Right atrium auricular region (tissue), 2 donors: ENCODE measurements at places on chromosomes 6 and 20. TPM values are rescaled to one million over a fixed set of nuclear protein-coding genes. Genes with fewer than 3 reads are reported as not detected.

- no peak for DNase-seq
- no peak overlapping the region for H3K27ac ChIP-seq
- H3K4me1 ChIP-seq = no peaks in the 10 kb centered on the region
- no peaks in the 10 kb centered on the region for H3K27me3 ChIP-seq
- H3K4me3 ChIP-seq = no peak overlapping the region
Measured at GRCh38 chr6:161130541-161130940, 139.0 kb downstream of the MAP3K4 start.

DNA sequence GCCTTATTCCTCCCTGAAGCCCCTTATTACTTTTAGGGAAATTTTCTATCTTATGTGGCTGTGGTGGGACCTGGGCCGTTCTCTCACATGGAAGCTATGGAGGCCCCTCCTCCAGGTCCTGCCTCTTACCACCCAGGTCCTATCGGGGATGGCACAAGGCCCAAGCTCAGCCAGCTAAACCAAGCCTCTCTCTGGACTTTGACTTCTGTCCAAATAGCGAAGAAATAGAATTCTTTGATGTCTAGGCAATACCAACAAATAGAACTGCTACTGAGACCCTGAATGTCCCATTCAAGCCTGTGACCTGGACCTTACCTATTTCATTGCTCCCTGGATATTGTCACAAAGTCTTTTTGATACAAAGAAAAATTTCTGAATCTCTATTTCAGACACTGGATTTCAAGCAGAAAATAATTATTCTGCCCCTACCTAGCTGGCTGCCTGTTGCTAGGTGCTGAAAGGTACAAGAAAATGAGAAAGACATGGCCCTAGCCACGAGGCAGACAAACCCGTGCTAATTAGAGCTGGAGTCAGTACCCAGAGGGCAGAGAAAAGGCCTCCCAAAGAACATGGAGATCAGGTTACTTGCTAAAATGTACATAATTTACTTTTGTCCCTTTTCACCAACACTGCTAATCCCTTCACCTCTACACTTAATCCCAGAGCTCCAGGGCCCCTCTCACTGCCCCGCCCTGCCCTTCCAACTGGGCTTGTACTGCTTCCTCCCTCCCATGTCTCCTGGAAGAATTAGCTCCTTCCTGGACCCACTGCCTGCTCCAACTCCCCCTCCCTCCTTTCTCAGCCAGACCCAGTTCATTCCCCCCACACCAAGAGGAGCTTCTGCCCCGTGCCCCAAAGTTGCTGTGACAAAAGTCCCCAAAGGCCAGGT, 15.5 kb upstream of the NNAT start:
- no peak overlapping the region for H3K27ac ChIP-seq
- H3K4me1 ChIP-seq = no peaks in the 10 kb centered on the region
- H3K27me3 ChIP-seq = no peaks in the 10 kb centered on the region

DNA sequence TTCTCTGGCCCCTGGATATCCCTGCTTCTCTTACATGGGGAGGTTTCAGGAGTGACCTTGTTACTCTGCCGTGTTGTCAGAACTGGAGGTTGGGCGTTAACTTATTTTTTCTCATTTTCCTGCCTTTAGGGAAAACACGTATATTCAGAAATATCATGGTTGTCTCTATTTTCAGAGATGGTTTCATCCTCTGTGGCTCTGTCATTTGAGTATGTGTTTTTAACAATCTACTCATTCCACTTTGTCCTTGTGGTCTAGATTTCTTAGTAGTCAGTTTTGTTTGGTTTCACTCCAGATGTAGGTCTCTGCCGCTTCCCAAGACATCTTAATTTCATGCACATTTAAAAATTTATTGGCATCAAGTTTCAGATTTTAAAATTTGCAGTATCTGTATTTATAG, 45.9 kb downstream of the KCNS1 start:
- no peaks in the 10 kb centered on the region for H3K27me3 ChIP-seq
- H3K27ac ChIP-seq = no peak overlapping the region
- no peaks in the 10 kb centered on the region for H3K36me3 ChIP-seq
- DNase-seq = no peak
- no peaks in the 10 kb centered on the region for H3K4me1 ChIP-seq

DNA sequence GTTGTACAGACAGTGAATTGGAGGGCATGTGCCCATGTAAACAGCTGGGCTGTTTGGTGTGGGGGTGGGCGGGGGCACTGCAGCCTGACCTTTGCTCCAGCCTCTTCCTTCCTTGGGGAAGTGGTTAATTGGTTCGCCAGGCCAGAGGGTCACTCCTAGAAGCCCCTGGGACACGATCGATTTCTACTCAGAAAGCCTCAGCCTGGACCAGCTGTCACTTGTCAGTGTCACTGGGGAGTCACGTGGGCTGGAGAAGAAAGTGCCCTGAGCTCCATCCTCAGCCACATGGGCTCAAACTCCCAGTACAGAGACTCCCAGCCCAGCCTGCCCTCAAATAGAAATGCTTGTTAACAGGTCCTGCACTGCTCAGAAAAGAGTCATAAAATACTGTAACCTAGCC, 423.8 kb upstream of the SULF2 start:
- no peaks in the 10 kb centered on the region for H3K4me1 ChIP-seq
- H3K36me3 ChIP-seq = no peaks in the 10 kb centered on the region
- no peak overlapping the region for H3K4me3 ChIP-seq
- no peaks in the 10 kb centered on the region for H3K27me3 ChIP-seq
- no peak overlapping the region for H3K27ac ChIP-seq
- no peak for DNase-seq

- no peaks in the 10 kb centered on the region for H3K27me3 ChIP-seq
- H3K27ac ChIP-seq = peak overlapping the region; percentile 72
- no peak overlapping the region for H3K4me3 ChIP-seq
- peaks cover 56% of the 10 kb centered on the region for H3K36me3 ChIP-seq
- H3K4me1 ChIP-seq = no peaks in the 10 kb centered on the region
Measured at GRCh38 chr20:13800728-13801134, 15.9 kb downstream of the NDUFAF5 start.

- H3K27ac ChIP-seq = no peak overlapping the region
- H3K36me3 ChIP-seq = no peaks in the 10 kb centered on the region
- no peak for DNase-seq
- no peak overlapping the region for H3K4me3 ChIP-seq
- peaks cover 6% of the 10 kb centered on the region for H3K27me3 ChIP-seq
- no peaks in the 10 kb centered on the region for H3K4me1 ChIP-seq
Measured at GRCh38 chr20:46111028-46111835, 6.9 kb upstream of the CD40 start.

DNA sequence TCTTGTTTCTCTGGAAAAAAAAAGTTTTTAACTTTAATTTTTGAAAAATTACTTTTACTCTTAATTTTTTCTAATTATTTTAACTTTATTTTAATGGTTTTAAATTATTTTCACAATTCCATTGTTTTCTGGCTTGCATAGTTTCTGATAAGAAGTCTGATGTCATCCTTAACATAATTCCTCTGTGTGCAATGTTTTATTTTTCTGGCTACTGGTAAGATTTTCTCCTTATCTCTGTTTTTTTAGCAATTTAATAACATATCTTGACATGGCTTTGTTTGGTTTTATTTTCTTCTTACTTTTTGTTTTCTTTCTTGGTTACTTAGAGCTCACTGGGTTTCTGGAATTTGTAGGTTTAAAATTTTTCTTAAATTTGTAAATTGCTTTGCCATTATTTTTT, 114.8 kb downstream of the TBXT start:
- H3K27me3 ChIP-seq = no peaks in the 10 kb centered on the region
- no peak overlapping the region for H3K27ac ChIP-seq
- H3K4me1 ChIP-seq = peaks cover 5% of the 10 kb centered on the region
- no peak for DNase-seq
- no peak overlapping the region for H3K4me3 ChIP-seq

- no peaks in the 10 kb centered on the region for H3K36me3 ChIP-seq
- H3K4me1 ChIP-seq = no peaks in the 10 kb centered on the region
- DNase-seq = no peak
- H3K27ac ChIP-seq = peak overlapping the region; percentile 70
- H3K27me3 ChIP-seq = no peaks in the 10 kb centered on the region
- no peak overlapping the region for H3K4me3 ChIP-seq
Measured at GRCh38 chr6:118318648-118319047, 229.4 kb upstream of the PLN start.

DNA sequence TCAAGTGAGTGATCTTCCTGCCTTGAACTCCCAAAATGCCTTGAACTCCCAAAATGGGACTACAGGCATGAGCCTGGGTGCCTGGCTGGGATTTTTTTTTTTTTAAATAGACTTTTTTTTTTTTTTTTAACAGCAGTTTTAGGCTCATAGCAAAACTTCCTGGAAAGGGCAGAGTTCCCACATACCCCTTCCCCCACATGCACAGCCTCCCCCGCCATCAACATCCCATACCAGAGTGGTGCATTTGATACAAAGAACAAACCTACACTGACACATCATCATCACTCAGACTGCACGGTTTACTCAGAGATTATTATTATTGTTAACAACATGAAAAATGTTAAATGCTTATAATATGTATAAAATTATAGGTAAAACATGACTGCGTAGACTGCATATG, 26.0 kb downstream of the UQCC1 start:
- H3K27me3 ChIP-seq = no peaks in the 10 kb centered on the region
- no peaks in the 10 kb centered on the region for H3K4me1 ChIP-seq
- DNase-seq = no peak
- peaks cover 34% of the 10 kb centered on the region for H3K36me3 ChIP-seq

GRCh38 chr20:32479012-32479411, 106.1 kb downstream of the NOL4L start:
- no peaks in the 10 kb centered on the region for H3K36me3 ChIP-seq
- no peaks in the 10 kb centered on the region for H3K4me1 ChIP-seq
- no peaks in the 10 kb centered on the region for H3K27me3 ChIP-seq
- no peak overlapping the region for H3K27ac ChIP-seq

DNA sequence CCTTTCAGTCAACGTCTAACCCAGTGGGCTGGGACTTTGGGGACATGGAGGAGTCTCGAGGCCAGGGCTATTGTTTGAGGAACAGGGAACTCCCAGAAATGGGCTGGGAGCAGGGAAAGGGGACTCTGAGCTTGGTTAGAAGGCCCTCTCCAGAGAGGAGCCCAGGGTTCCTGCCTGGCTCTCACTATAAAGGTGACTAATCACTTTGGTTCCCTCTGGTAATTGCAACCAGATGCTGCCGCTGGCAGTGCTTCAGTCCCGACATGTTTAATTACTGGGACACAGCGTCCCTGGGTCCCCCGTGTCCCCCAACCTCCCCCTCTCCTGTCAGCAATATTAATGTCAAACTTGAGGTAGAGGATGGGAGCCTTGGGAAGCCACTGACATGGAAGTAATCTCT, 5.0 kb upstream of the GDF5 start:
- H3K27ac ChIP-seq = no peak overlapping the region
- no peaks in the 10 kb centered on the region for H3K36me3 ChIP-seq
- no peak for DNase-seq
- H3K4me3 ChIP-seq = no peak overlapping the region
- no peaks in the 10 kb centered on the region for H3K4me1 ChIP-seq

DNA sequence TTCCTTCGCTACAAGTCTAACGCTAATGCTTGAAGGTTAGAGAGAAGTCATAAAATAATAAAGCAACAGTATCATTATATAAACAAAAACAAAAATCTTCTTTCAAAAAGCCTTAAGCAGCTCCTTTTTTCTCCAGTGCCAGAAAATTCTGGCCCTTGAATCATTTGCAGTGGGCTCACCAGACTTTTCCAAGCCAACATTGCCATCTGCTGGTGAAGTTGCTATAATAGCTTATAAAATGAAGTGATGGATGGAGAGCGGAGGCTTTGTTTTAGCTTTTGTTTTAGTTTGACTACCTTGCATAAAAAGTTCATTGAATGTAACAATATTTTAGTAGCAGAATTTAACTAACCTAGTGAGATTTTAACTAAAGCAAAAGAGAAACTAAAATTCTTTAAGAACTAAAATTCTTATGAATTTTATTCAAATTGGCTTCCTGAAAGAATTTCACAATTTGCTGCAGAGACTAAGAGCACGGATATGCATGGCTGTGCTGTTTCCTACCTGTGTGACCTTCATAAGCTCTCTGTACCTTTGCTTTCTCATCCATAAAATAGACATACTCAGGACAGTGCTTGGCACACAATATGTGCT, 44.8 kb upstream of the SLC2A12 start:
- no peaks in the 10 kb centered on the region for H3K27me3 ChIP-seq
- DNase-seq = no peak
- no peak overlapping the region for H3K27ac ChIP-seq
- no peaks in the 10 kb centered on the region for H3K36me3 ChIP-seq
- no peak overlapping the region for H3K4me3 ChIP-seq

GRCh38 chr20:32945710-32946221, 58.5 kb downstream of the SUN5 start:
- no peak overlapping the region for H3K4me3 ChIP-seq
- no peaks in the 10 kb centered on the region for H3K36me3 ChIP-seq
- no peaks in the 10 kb centered on the region for H3K27me3 ChIP-seq
- no peak for DNase-seq
- no peak overlapping the region for H3K27ac ChIP-seq
- no peaks in the 10 kb centered on the region for H3K4me1 ChIP-seq

DNA sequence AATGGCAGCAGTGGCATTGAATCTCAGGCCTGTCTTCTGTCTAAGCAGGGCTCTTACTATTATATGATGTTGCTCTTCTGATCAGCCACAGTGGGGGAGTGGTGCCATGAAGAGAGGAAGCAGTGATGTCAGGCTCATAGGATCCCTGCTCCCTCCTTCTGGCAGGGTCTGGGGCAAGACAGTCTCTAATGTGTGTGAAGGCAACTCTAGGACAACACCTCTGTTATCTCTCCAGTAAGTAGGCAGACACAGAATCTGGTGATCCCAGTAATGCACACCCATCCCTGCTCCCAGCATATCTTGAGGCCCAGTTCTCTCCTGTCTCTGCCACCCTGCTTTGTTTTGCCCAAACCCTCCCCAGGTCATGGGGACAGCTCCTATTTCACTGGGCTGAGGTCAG, 8.8 kb downstream of the C20orf202 start:
- H3K4me1 ChIP-seq = no peaks in the 10 kb centered on the region
- H3K36me3 ChIP-seq = no peaks in the 10 kb centered on the region
- DNase-seq = no peak
- H3K4me3 ChIP-seq = no peak overlapping the region
- no peak overlapping the region for H3K27ac ChIP-seq

DNA sequence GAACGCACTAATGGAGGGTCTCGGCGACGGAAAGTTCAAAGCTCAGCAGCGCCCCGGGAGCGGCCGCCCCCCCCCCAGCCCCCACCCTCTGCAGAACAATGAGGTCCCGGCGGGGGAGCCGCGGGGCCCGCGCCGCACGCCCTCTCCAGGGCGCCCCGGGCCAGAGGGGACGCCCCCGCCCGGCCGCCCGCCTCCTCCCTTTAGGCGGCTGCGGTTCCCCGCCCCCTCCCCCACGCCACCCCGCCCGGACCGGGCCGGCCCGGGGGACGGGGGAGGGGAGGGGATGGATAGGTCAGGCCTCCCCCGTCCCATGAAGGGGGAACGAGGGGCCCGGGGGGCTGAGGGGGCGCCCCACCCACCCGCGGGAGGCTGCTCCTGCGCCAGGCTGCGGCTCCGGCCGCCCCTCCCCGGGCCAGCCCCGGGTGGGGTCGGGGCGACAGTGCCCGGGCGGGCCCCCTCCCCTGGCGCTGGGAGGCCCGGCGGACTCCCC, 1.5 kb downstream of the NOL4L start:
- H3K36me3 ChIP-seq = no peaks in the 10 kb centered on the region
- peak overlapping the region; percentile 70 for H3K27ac ChIP-seq
- no peak for DNase-seq
- H3K27me3 ChIP-seq = no peaks in the 10 kb centered on the region

RPS10 gene
- total RNA-seq = 830 TPM

LPA gene
- not detected for total RNA-seq

SCUBE3 gene
- total RNA-seq = 0.59 TPM

BMP2 gene
- total RNA-seq = 8.9 TPM

ANGPT4 gene
- 0.11 TPM for total RNA-seq

DEFB123 gene
- not detected for total RNA-seq

NFKBIL1 gene
- total RNA-seq = 18.4 TPM

TREM2 gene
- 1.6 TPM for total RNA-seq

NOP56 gene
- total RNA-seq = 30.9 TPM

MYB gene
- total RNA-seq = 0.16 TPM
